Iris pigment epithelial cell (primary cell): ENCODE measurements at places on chromosomes 1 and 21.

- no peak for DNase-seq
These were observed 19.1 kb upstream of the EDN2 start for GRCh38 chr1:41503538-41504113.

DNA sequence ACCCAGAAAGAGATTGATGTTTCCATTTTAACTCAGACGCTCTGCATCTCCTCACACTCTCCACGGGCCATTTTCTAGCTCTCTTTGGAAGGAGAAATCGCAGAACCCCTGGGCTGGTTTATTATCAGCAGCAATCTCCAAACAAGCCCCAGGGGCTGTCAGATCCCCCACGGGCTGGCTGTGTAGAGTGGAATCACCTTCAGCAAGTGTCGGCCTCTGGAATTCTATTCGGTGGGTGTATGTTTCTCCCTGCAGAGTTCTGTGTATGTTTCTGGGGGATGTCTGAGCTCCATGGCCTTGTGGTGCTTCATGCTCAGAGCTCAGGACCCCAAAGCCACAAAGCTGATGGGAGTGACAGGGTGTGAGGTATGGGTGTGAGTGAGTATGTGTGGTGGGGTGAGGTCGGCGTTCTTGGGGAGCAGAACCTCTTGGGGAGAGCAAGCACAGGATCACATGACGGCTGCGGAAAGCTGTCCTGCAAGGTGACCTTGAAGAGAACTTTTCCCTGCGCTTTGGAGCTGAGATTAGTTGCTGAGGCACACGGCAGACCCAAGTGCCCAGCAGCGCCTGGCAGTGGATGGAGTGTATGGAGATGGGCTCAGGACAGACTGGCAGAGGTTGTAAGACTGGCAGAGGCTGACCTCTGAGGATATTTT, 489 bp downstream of the ACOT11 start:
- DNase-seq = no peak

GRCh38 chr1:24178407-24178806, 8.7 kb downstream of the IFNLR1 start:
- DNase-seq = peak; percentile 14

- DNase-seq = peak; percentile 41
These were observed 2.6 kb downstream of the S100A16 start for GRCh38 chr1:153610334-153610733.

DNA sequence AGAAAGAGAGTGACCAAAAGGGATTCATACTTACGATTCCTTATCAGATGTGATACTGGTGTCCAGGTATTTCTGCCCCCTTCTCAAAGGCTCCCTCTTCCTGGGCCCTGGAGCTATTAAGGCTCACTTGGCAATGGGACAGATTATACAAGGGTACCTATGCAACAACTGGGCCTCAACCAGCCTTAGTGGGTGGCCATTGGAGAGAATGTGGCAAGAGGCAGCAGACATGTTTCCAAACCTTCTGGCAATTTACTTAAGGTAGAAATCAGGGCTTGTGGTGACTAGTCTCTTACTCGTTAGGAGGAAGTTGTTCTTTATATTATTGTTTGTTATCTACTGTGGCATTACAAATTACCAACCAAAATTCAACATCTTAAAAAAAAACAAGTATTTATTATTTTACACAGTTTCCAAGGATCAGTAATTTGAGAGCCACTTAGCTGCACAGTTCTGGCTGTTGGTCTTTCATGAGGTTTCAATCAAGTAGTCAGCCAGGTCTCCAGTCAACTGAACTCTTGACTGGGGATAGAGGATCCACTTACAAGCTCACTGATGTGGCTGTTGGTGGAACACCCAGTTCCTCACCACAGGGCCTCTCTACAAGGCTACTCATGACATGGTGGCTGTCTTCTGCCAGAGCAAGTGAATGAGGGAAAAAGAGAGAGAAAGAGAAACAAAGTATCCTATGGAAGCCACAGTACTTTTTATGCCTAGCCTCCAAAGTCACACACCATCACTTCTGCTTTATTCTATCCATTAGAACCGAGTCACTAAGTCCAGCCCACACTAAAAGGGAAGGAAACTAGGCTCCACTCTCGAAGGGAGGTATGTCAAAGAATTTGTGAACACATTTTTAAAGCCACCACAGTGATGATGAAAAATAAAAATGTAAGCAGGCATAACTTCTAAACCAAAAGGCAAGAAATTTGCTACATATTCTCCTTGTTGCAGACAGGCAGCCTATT, 10.7 kb downstream of the ZNF648 start:
- DNase-seq = no peak

DNA sequence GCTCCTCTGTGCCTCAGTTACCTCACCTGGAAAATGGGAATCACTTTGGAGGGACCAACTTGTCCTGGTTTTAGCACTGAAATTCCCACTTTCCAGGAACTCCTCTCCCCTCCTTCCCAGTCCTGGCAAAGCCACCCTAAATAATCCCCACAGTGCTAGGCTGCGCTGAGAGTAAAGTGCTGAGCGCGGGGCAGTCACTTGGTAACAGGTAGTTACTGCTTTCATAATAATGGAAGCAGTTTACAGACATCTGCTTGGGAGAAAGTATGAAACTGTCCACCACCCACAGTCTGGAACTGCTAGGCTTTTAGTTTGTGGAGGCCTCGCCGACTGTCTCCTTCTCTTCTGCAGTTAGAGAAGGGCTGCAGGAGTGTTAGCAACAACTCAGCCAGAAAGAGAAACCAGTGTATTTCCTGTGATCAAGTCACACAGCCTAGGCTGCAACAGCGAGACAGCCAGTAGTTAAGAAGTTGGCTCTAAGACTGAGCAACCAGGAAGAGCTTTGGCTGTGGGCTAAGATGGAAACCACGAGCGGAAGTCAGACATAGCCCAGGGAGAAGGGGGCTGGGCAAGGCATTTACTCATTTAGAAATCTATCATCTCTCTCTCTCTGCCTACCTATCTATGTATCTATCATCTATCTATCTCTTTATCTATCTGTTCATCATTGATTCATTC, 30.8 kb upstream of the ABCG1 start:
- DNase-seq = peak; percentile 38

DNA sequence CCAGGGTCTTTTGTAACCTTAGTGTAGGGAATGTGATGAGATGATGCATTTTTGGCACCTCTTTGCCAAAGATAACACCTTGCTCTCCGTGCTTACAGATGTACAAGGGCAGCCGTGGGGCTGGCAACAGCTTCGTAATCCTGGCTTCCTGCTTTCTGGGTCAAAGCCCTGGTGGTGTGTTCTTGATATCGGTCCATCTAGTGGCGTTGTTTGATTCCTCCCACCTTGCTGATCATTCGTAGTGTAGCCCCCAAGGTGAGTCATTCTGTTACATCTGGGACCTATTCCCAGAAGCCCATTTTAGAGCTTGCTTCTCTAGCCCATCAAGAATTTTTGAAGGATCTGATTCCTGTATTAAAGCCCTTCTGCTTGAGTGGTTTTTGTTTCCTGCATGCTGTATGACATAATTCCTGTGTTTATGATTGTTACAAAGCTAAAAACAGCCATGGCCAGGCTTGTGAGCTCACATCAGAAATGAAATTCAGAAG, 7.0 kb upstream of the CCT8 start:
- DNase-seq = peak; percentile 59

GRCh38 chr1:186302381-186302920, 72.6 kb downstream of the TPR start:
- no peak for DNase-seq

- no peak for DNase-seq
These were observed 21.2 kb downstream of the CRNN start for GRCh38 chr1:152392909-152393308.

GRCh38 chr1:31757989-31758388, 6.2 kb downstream of the ADGRB2 start:
- no peak for DNase-seq

GRCh38 chr1:222592171-222592570, 2.4 kb upstream of the TAF1A start:
- peak; percentile 14 for DNase-seq

- no peak for DNase-seq
These were observed at the start of gene ECE1 for GRCh38 chr1:21289700-21290545. TSS of gene ECE1 (minus strand) at chr1:21290463. CDS start at chr1:21290414, 49 bp downstream.

- no peak for DNase-seq
These were observed 661.0 kb upstream of the PTBP2 start for GRCh38 chr1:96060621-96061020.

DNA sequence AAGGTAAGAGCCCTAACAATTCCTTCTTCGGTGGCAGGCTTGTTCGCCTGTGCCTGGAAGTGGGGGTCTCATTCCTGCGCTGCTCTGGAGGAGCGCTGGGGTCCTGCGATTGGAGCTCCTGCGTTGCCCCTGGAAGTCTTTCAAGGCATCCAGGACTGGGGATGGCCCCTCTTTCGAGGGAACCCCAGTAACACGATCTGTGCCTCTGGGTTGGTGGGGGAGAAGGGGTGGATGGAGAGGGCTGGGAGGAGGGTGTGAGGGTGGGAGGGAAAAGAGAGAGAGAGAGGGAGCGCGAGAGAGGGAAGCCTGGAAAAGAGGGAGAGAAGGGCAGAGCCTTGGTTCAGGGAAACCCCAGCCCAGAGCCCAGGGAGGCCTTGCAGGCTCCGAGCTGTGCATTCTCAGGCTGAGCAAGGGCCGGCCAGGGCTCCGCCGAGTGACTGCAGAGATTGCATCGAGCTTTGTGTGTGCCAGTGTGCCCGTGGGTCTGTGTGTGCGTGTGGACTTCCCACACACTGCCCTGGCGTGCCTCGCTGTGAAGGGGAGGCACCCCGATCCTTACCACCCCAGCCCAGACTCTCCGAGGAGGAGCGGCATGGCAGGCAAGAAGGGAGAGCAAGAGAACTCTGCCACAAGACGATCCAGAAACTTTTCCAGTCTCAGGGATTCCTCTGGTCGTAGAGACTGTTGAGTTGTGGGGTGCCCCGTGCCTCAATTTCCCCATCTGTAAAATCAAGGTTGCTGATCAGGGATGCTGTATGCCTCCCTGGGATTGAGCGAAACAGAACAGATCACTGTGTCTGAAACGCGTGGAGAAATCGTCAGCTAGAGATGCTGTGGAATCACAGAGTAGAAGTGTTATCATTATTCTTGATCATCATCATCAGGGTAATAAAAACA, 619 bp downstream of the BCL9 start:
- DNase-seq = peak; percentile 42

- peak; percentile 65 for DNase-seq
These were observed 11.1 kb downstream of the ATP1B1 start for GRCh38 chr1:169117599-169117998.

- DNase-seq = peak; percentile 6
These were observed 4.1 kb upstream of the TMEM81 start for GRCh38 chr1:205088341-205088740.

DNA sequence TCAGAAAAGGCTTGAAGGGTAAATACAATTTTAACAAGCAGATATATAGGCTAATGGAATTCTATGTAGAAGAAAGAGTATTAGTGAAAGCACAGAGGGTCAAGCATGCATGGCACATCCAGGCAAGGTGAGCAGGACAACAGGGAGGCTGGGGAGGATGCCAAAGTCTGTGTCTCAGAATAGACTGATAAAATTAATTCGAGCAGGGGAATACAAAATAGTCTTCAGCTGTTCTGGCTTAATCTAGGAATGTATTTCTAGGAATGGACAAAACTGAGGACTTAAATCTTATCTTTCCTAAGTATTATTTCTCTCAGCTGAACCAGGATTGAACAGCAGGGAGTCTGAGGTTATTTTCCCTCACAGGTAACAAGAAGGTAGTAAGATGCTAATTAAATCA, 35.2 kb downstream of the NVL start:
- no peak for DNase-seq

- no peak for DNase-seq
These were observed 23.2 kb downstream of the HAO2 start for GRCh38 chr1:119391749-119392148.
